ENCODE measurements at places on chromosomes 7 and 10. TPM values are rescaled to one million over a fixed set of nuclear protein-coding genes. Genes with fewer than 3 reads are reported as not detected.

Gene CPN1
- total RNA-seq = not detected

Gene C10orf90
- total RNA-seq = not detected

Gene SSBP1
- 124 TPM for total RNA-seq

Gene DNAJC2
- 24.8 TPM for total RNA-seq

Gene AKR1C4
- total RNA-seq = not detected

Gene AVPI1
- total RNA-seq = 1.8 TPM

Gene GRM3
- total RNA-seq = not detected

Gene SEPTIN14
- total RNA-seq = not detected

Gene PNLIPRP1
- not detected for total RNA-seq

Gene CYP26C1
- total RNA-seq = not detected

Gene DNAJC12
- 6.1 TPM for total RNA-seq

Gene TSPAN33
- 0.86 TPM for total RNA-seq

Gene KCND2
- total RNA-seq = not detected

Gene MMP21
- not detected for total RNA-seq

Gene CPA1
- not detected for total RNA-seq

Gene RSPH10B2
- total RNA-seq = not detected

Gene COL26A1
- not detected for total RNA-seq

Gene RASSF4
- total RNA-seq = 0.50 TPM

Gene GTPBP10
- 28.3 TPM for total RNA-seq

Gene PRSS37
- not detected for total RNA-seq

Gene DOCK4
- 0.35 TPM for total RNA-seq

Gene NUTM2D
- total RNA-seq = 3.0 TPM

Gene EVX1
- total RNA-seq = not detected

Gene ANXA8L1
- 0.45 TPM for total RNA-seq

Gene CYP51A1
- 94.3 TPM for total RNA-seq

Gene TMEM236
- total RNA-seq = 0.08 TPM

Gene ACTL6B
- total RNA-seq = not detected

Gene AZGP1
- not detected for total RNA-seq

Gene THSD7A
- not detected for total RNA-seq

Gene TLX1
- total RNA-seq = not detected

Gene FAM25G
- total RNA-seq = not detected

Gene SAMD9L
- 184 TPM for total RNA-seq

Gene LRRC72
- not detected for total RNA-seq

Gene PLOD3
- total RNA-seq = 66.6 TPM

Gene RPS24
- 1,304 TPM for total RNA-seq

Gene PIK3CG
- total RNA-seq = 49.6 TPM

Data from activated CD4-positive, alpha-beta memory T cell treated with anti-CD3 and anti-CD28 coated beads, Interleukin-2, amount 10 ng/mL, durations not matched to agents 7 days and 5 days (primary cell).